ENCODE measurements at places on chromosomes 7 and 10. TPM values are rescaled to one million over a fixed set of nuclear protein-coding genes. Genes with fewer than 3 reads are reported as not detected.

DNA sequence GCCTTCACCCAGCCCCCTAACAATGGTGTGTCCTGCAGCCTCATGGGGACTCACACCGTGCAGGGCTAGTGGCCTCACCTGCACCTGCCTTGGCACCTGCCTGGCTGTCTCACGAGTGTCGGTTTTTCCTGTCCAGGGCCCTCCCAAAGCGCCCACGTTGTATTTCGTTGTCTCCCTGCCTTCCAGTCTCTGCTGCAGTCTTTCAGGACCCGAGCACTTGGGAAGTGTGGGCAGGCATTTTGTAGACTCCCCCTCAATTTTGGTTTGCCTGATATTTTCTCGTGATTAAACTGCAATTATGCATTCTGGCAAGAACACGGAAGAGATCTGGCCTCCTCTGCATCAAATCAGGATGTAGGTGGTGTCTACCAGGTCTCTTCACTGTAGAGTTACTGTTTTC lies 17.9 kb downstream of the BNIP3 start:
- no peak for DNase-seq

DNA sequence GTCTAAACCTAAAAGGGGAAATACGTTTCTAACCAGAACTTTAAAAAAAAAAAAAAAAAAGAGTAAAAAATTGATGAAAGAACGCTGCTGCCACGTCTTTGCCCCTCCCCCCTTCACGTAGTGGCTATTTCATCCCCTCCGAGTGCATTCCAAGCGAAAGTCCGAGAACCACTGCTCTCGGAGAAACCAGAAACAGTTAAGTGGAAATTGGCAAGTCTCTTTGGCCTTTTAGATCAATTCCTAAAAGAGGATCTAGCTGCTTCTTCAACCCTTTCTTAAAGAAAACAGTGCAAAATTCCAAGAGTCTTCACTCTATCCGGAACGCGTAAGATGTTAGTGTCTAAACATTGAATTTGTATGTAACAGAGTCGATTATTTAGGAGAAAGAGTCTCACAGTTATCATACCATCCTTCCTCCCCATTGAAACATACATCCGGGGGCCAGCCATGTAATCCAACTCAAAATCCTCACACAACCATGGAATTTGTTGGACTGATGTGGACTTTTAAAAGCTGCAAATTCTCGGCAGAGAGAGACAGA lies 1.1 kb downstream of the P4HA1 start:
- DNase-seq = peak; percentile 70

DNA sequence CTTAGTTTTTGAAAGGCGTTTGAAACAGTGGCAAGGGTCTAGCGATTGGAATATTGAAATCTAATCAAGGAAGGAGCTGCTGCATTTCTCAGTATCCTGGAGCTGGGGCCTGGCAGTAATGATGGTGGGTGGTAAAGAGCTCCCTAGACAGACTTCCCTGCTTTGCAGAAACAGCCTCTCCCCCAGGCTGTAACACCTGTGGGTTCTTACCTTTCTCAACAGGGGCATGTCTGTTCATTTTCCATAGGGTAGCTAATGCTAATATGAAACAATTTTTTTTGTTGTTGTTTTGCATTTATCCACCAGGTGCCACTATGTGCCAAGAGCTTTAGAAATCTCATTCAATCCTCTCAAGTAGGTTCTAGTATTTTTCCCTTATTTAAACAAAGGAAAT lies 345.5 kb downstream of the REEP3 start:
- DNase-seq = peak; percentile 66

DNA sequence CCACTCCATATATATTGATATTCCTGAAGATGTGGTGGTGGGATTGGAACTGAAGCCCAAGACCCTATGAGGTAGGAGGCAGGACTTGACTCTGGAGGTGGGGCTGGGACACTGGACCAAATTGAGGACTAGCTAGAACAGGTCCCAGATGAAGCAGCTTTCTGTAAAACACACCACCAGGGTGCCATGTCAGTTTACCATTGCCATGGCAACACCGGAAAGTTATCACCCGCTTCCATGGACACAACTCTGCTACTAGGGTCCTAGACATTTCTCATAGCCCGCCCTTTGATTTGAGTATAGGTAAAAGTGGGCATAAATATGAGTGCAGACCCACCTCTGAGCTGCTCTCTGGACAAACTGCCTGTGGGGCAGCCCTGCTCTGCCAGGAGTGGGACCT lies 490.5 kb upstream of the PFKP start:
- no peak for DNase-seq

GRCh38 chr10:83222300-83222699 lies 917.0 kb upstream of the GHITM start:
- no peak for DNase-seq

DNA sequence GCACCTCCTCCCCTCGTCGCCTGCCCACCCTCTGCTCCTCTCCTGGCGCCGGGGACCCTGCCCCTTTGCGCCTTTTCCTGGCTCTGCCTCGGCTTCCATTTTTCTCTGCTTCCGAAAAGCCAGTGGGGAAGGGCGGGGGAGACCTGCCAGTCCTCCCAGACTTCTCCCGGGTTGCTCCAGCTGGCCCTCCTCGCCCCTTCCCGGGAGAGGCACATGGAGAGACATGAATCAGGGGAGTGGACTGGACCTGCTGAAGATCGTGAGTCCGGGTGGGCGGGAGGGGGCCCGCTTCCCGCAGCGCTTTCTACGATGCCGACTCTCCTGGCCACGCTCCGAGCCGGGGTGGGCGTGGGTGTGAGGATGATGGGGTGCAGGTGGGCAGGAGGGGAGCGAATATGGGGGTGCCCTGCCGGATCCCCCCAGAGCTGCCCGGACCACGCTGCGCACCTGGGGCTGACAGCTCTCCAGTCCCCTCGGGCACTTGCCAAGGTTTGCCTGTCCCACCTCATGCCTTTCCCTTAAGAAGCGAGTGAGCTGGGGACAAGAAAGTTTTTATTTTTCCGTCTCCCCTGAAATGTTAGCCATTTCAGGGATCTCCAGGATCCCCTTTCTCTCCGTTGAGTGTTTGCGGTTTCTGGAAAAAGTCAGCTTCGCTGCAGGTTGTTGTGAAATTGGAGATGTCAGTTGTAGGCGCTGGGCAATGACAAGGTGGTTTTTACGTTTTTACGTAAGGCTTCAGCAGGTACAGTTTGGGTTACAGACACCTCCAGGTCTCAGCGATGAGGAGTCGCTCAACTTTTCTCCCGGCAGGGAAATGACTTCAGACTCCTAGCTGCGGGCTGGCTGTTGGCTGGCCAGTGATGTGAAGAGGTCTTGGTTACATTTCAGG lies 977 bp downstream of the CACNB2 start:
- DNase-seq = no peak

GRCh38 chr7:8125680-8126444 lies 136.1 kb downstream of the ICA1 start:
- no peak for DNase-seq

DNA sequence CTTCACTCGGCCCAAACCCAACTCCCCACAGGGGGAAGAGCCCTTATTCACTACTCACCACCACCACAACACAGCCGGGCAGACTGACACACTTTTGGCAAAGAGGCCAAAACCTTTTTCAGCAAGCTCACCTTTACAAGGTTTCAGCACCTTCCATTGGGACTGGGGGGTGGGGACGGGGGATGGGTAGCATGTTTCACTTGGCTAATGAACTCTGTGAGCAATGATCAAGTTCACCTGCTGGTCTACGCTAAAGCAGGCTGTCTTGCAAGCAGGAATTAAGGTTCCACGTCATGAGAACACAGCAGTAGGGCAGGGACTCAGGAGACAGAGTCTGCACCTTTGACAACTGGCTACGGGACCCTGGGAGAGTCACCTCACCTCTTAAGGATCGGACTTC lies 7.0 kb downstream of the FAM53B start:
- DNase-seq = no peak

DNA sequence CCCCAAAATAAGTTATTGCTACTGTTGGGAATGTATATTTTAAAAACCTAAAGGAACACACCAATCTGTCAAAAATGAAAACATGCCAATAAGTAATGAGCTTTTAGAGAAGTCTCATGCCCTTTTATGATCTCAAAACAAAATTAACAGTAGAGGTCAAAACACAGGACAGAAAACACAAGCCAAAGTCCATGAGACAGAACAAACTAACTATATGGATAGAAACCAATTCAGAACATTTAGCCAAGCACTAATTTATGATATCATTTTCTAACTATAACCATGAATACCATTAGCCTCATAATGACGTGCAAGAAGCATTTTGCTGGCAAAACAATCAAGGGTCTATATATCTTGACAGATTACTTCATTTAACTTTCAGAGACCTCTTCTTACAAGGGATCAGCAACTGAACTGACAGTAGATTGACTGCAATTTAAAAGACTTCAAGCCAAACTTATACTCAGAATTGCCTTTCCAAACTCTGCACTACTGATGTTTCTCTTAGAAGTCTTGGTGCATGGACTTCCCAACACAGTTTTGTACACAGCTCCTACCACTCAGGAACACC lies 200.9 kb downstream of the DOCK4 start:
- no peak for DNase-seq

The CASTOR2 gene
- 12.0 TPM for total RNA-seq

The SFXN3 gene
- 101 TPM for total RNA-seq

The EFCAB10 gene
- total RNA-seq = not detected

The SMO gene
- not detected for total RNA-seq

Data from HT-29 (cell line).